Activated CD4-positive, alpha-beta T cell treated with anti-CD3 and anti-CD28 coated beads, Interleukin-2, amount 50 U/mL, for 1 hour (primary cell): ENCODE measurements at places on chromosomes 5 and 9.

DNA sequence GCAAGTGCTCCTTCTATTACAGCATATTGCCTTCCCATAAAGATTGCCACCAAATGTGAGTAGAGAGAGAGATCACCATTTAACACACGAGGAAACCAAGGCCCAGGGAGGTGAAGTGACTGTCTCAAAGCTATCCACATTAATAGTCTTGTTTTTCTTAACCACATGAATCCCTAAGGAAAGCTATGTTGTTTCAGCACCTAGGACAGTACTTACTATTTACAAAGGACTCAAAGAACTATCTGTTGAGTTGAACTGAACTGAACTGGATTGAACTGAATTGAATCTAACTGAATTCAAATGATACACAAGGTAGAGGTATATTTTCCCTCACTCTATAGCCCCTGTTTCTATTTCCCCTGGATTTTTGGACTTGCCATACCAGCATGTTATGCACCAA, 430.4 kb downstream of the CAAP1 start:
- no peak for DNase-seq

DNA sequence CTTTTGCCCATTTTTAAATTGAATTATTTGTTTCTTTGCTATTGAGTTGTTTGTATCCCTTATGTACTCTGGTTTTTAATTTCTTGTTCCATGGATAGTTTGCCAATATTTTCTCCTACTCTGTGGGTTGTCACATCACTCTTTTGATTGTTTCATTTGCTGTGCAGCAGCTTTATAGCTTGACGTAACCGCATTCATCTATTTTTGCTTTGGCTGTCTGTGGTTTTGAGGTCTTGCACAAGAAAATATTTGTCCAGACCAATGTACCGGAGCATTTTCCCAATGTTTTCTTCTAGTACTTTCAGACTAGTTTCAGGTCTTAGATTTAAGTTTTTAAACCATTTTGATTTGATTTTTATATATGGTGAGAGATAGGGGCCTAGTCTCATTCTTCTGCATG, 36.2 kb upstream of the ZNF366 start:
- no peak for DNase-seq

DNA sequence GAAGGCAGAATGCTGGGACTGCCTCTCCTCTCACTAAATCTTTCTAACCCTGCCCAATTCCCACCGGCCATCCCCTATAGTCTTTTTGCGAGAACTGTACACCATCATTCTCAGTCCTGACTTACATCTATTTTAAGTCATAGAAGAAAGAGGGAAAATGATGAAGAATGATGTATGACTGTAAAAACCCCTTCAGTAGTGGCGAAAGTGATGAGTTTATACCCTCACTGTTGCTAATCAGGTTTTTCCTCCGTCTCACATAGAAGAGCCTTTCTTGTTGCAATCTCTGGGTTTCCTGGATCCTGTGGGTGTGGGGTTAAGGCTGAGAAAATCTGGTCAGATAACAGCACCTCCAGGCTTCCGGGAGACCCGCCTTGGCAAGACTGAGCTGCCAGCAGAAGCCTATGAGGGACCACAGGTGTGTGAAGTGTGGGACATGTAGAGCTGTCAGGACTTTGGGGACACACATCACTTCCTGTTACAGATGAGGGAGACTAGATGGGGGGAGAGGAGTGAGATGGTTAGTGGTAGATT, 147.1 kb upstream of the SLC12A2 start:
- DNase-seq: no peak

DNA sequence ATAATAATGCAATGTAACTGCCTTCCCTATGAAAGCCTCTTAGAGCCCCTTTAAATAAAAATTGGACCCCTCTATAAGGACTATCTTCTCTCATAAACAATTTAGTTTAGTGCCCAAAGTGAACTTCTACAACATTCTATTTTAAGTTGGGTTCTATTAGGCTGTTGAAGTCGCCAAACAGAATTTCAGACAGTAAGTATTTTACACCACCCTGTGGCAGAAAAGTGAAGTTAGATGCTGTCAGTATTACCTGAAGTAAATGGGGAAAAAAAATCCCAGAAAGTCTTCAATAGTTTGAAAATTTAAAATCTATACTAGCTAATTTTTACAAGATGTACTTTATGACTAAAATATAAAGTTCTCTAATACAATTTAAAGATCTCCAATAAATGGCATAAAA, 29.5 kb downstream of the CAAP1 start:
- DNase-seq: no peak

DNA sequence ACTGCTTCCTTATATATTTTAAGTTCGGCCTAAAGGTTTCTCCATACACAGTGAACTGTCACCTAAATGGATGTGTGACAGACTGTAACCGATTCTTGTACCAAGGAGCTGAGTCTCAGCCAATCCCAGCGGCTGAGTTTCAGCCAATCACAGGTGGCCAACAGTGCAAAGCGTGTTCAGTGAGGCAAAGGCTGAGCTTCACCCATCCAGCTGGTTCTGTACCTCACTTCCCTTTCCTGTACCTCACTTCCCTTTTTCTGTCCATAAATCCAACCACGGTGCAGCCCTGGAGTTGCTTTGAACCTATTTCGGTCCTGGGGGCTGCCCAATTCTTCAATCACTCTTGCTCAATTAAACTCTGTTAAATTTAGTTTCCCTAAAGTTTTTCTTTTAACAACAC, 15.7 kb upstream of the TBC1D9B start:
- no peak for DNase-seq

DNA sequence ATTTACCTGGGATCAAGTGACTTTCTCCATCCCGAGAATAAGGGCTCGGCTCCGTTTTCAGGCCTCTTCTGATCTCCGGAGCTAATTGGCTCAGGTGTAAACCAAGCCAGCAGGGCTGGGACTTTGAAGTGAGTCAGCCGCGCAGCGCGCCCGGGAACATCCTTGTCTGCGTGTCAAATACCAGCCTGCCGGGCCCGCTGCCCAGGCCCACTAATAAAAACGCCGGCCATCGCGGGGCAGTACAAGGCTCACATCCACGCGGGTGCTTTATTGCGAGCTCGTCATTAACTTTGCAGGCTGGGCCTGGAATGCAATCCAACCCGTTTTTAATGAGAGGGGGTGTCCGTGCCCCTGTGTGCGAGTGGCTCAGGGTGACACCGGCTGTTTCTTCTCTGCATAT, 416.8 kb downstream of the IRX2 start:
- DNase-seq: no peak

- no peak for DNase-seq
These were observed 65.2 kb downstream of the OTULIN start for GRCh38 chr5:14729448-14730385.

- no peak for DNase-seq
These were observed 264.0 kb downstream of the MAN2A1 start for GRCh38 chr5:109953761-109954160.

GRCh38 chr9:116288658-116289057, 135.1 kb downstream of the PAPPA start:
- DNase-seq: no peak

DNA sequence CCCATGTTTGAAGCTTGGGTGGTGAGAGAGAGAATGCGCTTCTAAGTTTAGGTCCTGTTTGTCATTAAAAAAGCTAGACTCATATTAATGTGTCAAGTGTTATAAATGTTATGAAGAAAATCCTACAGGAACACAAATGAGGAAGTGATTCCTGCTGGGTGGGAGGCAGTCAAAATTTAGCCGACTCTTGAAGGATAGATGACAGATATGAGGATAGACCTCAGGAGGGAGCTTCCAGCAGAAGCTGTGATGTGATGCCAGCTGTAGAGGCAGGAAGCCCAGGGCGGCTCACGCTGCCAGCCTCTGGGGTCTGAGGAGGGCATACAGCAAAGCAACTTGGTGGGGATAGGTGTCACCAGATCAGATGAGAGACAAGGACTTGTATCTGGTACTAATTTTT, 74.7 kb upstream of the ADAMTS16 start:
- DNase-seq: no peak

DNA sequence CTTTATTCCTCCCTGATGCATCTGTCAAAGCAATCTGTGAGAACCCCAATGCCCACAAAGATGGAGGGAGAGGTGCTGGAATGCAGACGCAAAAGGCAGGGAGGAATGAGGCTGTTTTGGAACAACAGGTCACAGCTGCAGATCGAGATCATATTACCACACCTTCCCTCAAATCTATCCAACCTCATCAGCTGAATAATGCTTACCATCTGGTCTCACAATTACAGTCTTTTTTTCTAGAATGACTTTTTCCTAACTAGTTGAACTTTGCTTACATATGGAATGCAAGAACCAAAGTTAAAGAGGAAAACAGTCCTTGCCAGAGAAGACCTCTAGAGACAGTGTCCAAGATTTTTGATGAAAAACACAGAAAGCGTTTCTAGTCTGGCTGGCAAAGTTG, 158.1 kb downstream of the LPAR1 start:
- DNase-seq: no peak

GRCh38 chr5:146799231-146799630, 79.3 kb downstream of the PPP2R2B start:
- no peak for DNase-seq

DNA sequence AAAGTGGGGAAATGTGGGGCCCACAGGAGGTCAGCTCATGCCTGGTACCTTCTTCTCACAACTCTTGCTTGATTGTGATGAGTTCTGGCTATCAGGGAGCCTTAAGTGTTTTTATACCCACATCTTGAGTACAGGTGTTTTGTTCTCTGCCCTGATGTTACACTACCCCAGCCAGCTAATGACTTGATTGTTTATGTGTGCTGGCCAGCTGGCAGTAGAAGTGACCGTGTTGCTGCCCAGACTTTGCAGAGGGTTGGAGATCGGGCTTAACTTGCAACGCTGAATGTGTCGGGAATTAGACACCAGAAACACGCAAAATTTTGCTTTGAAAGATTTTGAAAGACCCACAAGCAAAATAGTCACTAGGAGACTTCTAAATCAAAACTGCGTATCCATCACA, 16.9 kb upstream of the ZDHHC11B start:
- DNase-seq: no peak

GRCh38 chr9:99807956-99808355, 13.7 kb upstream of the NR4A3 start:
- DNase-seq: no peak

DNA sequence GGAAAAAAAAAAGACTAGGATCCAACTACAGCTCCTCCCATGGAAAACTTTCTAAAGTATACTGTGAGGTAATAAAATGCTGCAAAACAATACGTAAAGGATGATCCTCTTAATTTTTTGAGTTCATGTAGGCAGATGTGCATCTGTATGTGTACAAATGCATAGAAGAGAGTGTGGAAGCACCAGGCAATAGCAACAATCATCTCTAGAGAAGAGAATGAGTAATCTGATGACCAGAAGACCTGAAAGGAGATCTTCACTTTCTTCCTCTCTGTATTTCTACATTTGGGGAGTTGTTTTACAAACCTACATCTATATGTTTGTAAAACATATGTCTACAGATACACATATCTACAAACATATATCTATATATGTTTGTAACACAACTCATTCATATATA, 29.3 kb upstream of the SPDL1 start:
- DNase-seq: no peak

GRCh38 chr5:154625031-154625430, 130.1 kb upstream of the LARP1 start:
- no peak for DNase-seq
